Activated CD8-positive, alpha-beta T cell treated with anti-CD3 and anti-CD28 coated beads for 36 hours (primary cell): ENCODE measurements at places on chromosomes 5 and 9. TPM values are rescaled to one million over a fixed set of nuclear protein-coding genes. Genes with fewer than 3 reads are reported as not detected.

KCNIP1 gene
- total RNA-seq = not detected

SPINK7 gene
- not detected for total RNA-seq

PLPP6 gene
- total RNA-seq = 2.8 TPM

DNA sequence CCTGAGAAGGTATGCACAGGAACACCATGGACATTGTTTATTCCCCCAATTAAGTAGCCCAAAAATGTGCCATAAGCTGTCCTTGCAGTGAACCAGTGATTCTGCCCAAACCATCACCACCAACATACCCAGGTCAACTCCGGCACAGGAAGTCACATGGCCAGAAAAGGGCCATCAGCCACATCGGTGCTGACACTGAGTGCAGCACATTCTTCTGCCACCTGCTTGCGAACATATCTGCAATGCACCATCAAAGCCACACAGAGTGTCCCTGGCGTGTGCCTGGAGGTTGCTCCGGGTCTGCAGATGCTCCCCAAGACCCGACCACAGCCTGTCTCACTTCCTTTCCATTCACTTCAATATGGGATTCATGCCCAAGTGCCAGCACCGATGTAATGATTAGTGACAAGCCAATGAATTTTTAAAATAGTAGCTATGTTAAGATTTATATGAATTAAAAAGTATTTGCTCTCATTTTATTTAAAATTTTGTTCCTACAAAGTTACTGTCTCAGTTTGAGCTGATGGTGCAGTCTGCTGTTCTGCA, 37.6 kb downstream of the SYK start:
- no peak overlapping the region for H3K27ac ChIP-seq
- no peak overlapping the region for H3K4me3 ChIP-seq
- H3K36me3 ChIP-seq = no peaks in the 10 kb centered on the region
- H3K27me3 ChIP-seq = no peaks in the 10 kb centered on the region
- no peaks in the 10 kb centered on the region for H3K4me1 ChIP-seq

GRCh38 chr5:39175273-39175955, 43.9 kb downstream of the FYB1 start:
- peaks cover 43% of the 10 kb centered on the region for H3K36me3 ChIP-seq
- H3K27ac ChIP-seq = peak overlapping the region; percentile 89
- peak overlapping the region; percentile 55 for H3K4me3 ChIP-seq
- DNase-seq = peak; percentile 77
- no peaks in the 10 kb centered on the region for H3K27me3 ChIP-seq

TRIM7 gene
- total RNA-seq = 1.1 TPM

DNA sequence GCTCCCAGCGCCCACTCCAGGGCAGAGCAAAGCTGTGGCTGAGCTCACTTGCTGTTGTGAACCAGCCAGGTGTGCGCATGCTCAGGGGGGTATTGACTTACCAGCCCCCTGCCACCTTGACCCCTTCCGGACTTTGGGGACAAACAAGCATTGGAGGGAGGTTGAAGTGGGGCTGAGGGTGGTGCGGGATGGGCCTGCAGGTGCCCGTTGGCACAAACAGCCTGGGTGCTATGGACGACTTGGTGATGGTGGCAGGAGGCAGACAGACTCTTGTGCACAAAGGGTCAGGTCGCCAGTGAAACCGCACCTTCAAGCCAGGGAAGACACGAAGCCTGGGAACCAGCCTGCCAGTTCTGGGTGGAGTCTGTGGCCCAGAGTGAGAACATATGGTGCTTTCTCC, 858.5 kb upstream of the PTPRD start:
- H3K27me3 ChIP-seq = no peaks in the 10 kb centered on the region
- H3K27ac ChIP-seq = no peak overlapping the region
- no peak for DNase-seq
- no peaks in the 10 kb centered on the region for H3K36me3 ChIP-seq

PSD2 gene
- not detected for total RNA-seq
